NAMALWA (cell line): ENCODE measurements at places on chromosomes 7 and 10.

GRCh38 chr7:541661-542060, 22.0 kb upstream of the PDGFA start:
- DNase-seq = no peak

DNA sequence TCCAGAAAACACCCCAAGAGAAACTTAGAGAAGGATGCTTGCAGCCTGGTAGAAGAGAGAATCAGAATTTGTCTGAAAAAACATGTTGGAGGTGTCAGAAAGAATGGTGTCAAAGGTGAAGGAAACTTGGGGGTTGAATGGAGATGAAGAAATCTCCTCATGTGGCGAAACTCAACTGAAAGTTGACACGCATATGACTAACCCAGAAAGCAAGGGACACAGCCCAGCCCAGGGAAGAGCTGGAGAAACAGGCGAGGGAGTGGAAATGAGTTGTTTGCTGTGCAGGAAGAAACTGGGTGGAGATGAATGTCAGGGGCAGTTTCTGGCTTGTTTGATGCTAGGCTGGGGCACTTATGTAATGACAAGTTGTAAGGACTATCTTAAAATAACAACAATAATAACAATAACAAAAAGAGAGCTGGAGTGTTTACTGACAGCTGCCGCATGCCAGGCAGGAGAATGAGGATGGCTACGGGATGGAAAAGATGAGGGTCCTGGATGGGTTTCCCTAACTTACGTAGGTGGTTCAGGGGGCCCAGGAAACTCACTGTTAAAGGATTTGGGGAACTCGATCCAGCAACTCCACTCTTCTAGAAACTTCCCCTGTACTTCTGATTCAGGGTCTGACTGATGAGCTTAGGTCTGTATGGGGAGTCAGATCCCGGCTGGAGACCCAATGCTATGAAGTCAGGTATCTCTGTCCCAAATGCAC, 57.4 kb downstream of the MAP3K8 start:
- DNase-seq = no peak

DNA sequence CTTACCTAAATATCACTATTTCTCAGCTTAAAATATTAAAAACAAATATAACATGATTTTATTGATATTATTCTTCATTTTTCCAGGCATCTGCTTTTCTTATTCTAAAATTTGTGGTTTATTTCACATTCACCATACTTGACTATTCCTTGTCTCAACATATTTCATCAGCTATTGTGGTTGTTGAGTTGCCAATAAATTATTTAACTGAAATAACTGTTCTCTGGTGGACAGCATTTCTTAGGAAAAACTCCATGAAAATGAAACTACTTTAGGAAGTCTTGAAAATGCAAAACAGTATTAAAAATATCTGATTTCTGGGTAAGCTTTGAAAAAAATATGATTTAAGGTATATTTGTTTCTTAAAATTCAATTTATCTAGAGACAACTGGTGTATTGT, 122.9 kb upstream of the SEMA3A start:
- no peak for DNase-seq

GRCh38 chr10:13090289-13090688, 9.7 kb upstream of the OPTN start:
- DNase-seq = no peak
